ENCODE measurements at places on chromosomes 1 and 21.

GRCh38 chr1:43990271-43991199 is 864 bp upstream of the CCDC24 start:
- DNase-seq, result no peak

DNA sequence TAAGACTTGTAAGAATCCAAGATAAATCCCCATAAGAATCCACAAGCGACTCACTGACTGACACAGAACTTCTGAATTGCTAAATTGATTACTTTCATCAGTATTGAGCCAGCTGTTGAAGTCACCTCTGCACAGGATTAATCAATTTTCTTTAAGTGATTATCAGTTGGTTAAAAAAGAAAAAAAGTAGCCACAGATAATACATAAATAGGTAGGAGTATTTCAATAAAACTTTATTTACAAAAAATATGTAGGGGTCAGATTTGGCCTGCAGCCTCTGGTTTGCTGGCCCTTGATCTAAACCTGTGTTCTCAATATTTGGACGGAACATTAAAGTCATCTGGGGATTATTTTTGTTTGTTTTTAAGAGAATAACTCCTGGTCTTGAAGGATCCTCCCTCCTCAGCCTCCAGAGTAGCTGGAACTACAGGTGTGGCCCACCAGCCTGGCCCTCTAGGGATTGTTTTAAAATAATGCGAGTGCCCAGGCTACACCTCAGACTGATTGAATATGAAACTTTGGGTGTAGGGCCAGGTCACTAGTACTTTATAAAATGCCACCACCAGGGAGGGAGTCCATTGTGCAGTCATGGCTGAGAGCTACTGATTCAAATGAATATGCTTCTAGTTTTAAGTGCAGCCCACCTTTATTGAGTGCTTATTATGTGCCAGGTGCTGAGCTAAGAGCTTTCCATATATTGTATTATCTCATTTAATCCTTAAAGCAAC is 6.8 kb upstream of the TMEM183A start:
- no peak for DNase-seq

- DNase-seq, result peak; percentile 80
Observed at GRCh38 chr1:89671775-89672488, 39.0 kb downstream of the LRRC8C start.

GRCh38 chr1:9858293-9859035 is 34.7 kb upstream of the CLSTN1 start:
- DNase-seq, result no peak

- peak; percentile 46 for DNase-seq
Observed at GRCh38 chr21:26457817-26458216, 115.3 kb downstream of the CYYR1 start.

DNA sequence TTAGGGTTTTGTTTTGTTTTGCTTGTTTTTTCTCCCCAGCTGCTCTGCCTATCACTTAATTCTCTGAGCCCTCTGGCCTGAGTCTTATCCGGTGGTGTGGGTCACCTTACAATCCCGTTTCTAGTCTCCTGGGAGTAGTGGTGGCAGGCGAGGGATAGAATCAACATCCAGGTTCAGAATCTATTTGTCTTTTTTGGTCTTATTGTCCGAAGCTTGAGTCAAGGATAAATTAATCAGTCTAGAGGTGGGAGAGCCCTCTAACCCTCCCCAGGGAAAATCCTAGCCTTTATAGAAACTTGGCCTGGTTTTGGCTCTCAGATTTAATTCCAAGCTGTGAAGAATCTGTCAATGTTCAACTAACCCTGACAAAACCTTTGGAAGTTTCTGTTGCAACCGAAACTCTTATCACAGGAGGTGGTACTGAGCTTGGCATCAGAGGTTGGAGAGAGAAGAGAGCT is 246.3 kb downstream of the FGGY start:
- DNase-seq, result no peak

- peak; percentile 63 for DNase-seq
Observed at GRCh38 chr1:156894711-156895454, 1.4 kb downstream of the PEAR1 start.

DNA sequence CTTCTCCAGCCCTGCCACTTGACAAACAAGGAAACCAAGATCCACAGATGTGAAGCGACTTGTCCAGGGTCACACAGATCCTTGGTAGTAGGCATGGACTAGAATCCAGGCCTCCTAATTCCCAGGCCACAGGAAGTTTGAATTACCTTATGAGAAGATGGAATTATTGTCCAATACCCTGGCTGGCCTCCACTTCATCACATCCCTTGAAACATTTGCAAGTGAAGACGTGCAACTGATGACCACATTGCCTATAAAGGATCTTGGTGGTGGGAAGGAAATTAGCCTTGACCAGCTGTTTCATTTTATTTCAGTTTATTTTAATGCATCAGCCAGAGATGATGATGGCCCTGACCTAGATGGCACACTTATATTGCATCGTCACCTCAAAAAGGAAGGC is 165.8 kb upstream of the CAMK1G start:
- DNase-seq, result no peak

DNA sequence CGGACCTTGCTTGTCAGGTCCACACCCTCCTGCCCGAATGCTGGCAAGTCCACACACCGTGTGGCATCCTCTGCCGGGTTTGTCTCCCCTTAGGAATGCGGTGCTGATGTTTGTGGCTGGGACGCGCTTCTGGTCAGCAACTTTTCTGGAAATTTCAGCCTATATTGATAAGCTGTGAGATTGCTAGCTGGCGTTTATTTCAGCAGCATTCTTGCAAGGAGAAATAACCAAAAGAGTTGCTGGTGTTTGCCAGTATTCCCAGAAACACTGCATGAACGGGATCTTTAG is 601 bp downstream of the CEPT1 start:
- DNase-seq, result peak; percentile 60

DNA sequence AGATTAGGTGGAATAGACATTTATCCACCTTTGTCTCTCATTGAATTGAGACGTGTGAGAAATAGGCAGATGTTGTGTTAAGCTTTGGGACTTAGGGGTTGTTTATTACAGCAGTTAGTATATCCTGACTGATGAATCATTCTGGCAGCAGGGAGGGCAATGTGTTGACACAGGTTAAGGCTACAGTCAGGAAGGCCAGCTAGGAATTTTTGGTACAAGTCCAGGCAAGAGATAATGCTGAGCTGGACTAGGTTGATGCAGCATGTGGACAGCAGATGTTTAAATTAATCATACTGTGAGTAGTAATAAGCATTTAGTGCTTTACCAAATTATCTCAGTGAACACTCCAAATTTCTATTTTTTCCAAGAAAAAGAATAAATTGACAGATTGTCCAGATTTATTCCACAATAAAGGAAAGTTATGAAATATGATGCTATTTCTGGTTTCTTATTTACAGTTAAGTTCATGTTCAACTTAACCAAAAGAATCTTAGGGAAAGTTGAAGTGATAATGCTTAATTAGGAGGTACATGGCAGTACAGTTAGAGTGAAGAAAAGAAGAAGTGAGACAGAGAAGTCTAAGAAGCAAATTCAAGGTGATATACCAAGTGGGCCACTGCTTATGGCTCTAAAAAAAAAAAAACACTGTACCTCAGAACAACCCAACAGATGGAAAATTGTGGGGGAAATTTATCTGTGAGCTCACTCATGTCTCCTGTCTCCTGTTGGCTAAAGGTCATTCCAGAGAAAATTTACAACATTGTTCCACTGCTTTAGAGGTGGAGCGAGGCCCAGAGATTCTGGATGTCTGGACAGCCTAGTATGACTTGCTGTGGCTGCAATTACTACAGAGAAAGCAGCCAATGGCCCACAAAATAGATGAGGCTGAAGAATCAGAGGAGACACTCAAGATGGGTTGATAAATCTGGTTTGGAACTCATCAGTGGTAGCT is 102.7 kb upstream of the C21orf91 start:
- DNase-seq, result peak; percentile 88

GRCh38 chr1:170711682-170712081 is 47.8 kb downstream of the PRRX1 start:
- DNase-seq, result peak; percentile 52

DNA sequence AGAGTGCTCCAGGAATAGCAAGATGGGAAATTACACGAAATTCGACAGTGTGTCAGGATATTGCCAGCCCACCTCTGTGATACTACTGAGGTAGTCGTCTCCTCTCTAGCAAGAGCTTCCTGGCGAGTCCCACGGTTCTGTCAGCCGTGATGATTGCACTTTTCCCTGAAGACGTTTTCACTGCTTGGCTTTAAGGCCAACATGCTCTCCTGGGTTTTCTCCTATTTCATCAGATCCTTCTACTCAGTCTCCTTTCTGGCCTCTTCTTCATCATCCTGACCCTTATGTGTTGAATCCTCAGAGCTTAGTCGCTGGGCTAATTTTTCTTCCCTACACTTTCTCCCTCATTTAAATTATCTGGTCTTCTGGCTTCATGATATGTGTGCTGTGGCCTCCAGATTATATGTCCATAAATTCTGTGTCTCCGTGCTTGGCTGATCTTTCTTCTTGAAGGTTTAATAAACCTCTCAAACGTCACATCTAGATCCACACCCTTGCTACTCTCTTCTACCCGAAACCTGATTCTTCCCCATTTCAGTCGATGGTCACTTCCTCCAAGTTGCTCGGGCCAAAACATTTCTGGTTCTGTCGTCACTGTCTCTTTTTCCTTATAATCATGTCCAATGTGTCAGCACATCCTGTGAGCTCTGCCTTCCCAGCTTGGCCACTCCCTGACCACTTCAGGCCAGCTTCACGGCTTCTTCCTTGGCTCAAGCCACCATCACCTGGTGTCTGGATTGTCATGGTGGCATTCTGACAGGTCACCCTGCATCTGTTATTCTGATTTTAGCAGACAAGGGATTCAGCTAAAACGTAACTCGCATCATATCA is 12.2 kb downstream of the OR2B11 start:
- no peak for DNase-seq
